ENCODE measurements at places on chromosomes 3 and 15. TPM values are rescaled to one million over a fixed set of nuclear protein-coding genes. Genes with fewer than 3 reads are reported as not detected.

The AKAP13 gene
- 265 TPM for total RNA-seq

The MFSD1 gene
- total RNA-seq, result 282 TPM

The PLXNA1 gene
- total RNA-seq, result 23.9 TPM

The CD80 gene
- 4.4 TPM for total RNA-seq

The DPH3 gene
- 68.5 TPM for total RNA-seq

The SNTN gene
- total RNA-seq, result not detected

The SEMA6D gene
- total RNA-seq, result 8.7 TPM

The EHHADH gene
- total RNA-seq, result 12.3 TPM

The ZNF80 gene
- not detected for total RNA-seq

The GHSR gene
- total RNA-seq, result not detected

The KNL1 gene
- 3.7 TPM for total RNA-seq

The CCR8 gene
- total RNA-seq, result not detected

The SELENOS gene
- 95.4 TPM for total RNA-seq

The APBA2 gene
- 1.3 TPM for total RNA-seq

The HHLA2 gene
- not detected for total RNA-seq

The CCR9 gene
- total RNA-seq, result not detected

The DPPA2 gene
- not detected for total RNA-seq

The UBL7 gene
- 38.1 TPM for total RNA-seq

The TRH gene
- total RNA-seq, result not detected

The SLC12A8 gene
- not detected for total RNA-seq

The HES1 gene
- 22.0 TPM for total RNA-seq

The CNTN4 gene
- 10.5 TPM for total RNA-seq

The TOPAZ1 gene
- not detected for total RNA-seq

The RASSF1 gene
- 37.0 TPM for total RNA-seq

The CHCHD4 gene
- 14.7 TPM for total RNA-seq

The EFCAB12 gene
- total RNA-seq, result not detected

The CAMP gene
- total RNA-seq, result not detected

The UPK1B gene
- not detected for total RNA-seq

The SAMMSON gene
- 0.88 TPM for total RNA-seq

The LSAMP gene
- 0.44 TPM for total RNA-seq

The CSPG5 gene
- total RNA-seq, result 0.66 TPM

The LRRC31 gene
- total RNA-seq, result not detected

The GPR27 gene
- total RNA-seq, result 0.49 TPM

The GOLGA6B gene
- not detected for total RNA-seq

The LCTL gene
- total RNA-seq, result not detected

The AGBL1 gene
- total RNA-seq, result not detected

The OIP5 gene
- 1.2 TPM for total RNA-seq

The RASGRF1 gene
- total RNA-seq, result 1.7 TPM

The BLM gene
- total RNA-seq, result 8.3 TPM

The CFAP92 gene
- 1.5 TPM for total RNA-seq

The CCDC51 gene
- total RNA-seq, result 8.3 TPM

The SKOR1 gene
- total RNA-seq, result 0.44 TPM

The NRROS gene
- 7.9 TPM for total RNA-seq

The AP3B2 gene
- 2.5 TPM for total RNA-seq

The SLC15A2 gene
- 1.3 TPM for total RNA-seq

The RTP3 gene
- not detected for total RNA-seq

The SETD5 gene
- total RNA-seq, result 101 TPM

The PRSS50 gene
- not detected for total RNA-seq

The TTLL13 gene
- total RNA-seq, result not detected

The ACKR2 gene
- 7.3 TPM for total RNA-seq
